Trophoblast cell (in vitro differentiated cells and primary cell): ENCODE measurements at places on chromosomes 3 and 15.
A peak's percentile ranks its signal among the peaks of the same experiment; 100 is the strongest.

DNA sequence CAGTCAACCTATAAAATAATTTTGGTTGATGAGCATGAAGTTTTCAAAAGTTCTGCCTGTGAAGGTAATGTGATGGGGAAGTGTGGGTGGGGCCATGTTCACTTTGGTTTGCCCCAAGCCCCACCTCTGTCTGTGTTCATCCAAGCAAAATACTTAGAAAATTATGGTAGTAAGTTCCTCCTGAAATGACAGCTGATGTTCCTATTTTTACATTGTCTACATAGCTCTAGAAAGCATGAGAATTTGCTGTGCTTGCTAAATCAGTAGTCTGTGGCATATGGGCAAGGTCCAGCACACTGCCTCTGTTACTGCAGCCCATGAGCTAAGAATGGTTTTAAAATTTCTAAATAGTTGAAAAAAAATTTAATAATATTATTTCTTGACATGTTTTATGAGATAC, 21.9 kb upstream of the CP start:
- no peak for DNase-seq
- H3K36me3 ChIP-seq, result no peaks in the 10 kb centered on the region
- H3K4me3 ChIP-seq, result no peak overlapping the region
- H3K27ac ChIP-seq, result no peak overlapping the region

- H3K36me3 ChIP-seq, result no peaks in the 10 kb centered on the region
- H3K27me3 ChIP-seq, result peaks cover 2% of the 10 kb centered on the region
- H3K4me3 ChIP-seq, result no peak overlapping the region
- H3K4me1 ChIP-seq, result no peaks in the 10 kb centered on the region
These were observed 188.7 kb downstream of the UBE3A start for GRCh38 chr15:25250011-25250596.

GRCh38 chr15:25787381-25787780, 75.7 kb downstream of the ATP10A start:
- DNase-seq, result no peak
- no peaks in the 10 kb centered on the region for H3K4me1 ChIP-seq
- H3K36me3 ChIP-seq, result no peaks in the 10 kb centered on the region
- H3K27me3 ChIP-seq, result no peaks in the 10 kb centered on the region
- no peak overlapping the region for H3K27ac ChIP-seq

- H3K4me1 ChIP-seq, result no peaks in the 10 kb centered on the region
- no peak overlapping the region for H3K27ac ChIP-seq
- H3K27me3 ChIP-seq, result no peaks in the 10 kb centered on the region
These were observed 310.7 kb upstream of the DPPA4 start for GRCh38 chr3:109648027-109648426.

DNA sequence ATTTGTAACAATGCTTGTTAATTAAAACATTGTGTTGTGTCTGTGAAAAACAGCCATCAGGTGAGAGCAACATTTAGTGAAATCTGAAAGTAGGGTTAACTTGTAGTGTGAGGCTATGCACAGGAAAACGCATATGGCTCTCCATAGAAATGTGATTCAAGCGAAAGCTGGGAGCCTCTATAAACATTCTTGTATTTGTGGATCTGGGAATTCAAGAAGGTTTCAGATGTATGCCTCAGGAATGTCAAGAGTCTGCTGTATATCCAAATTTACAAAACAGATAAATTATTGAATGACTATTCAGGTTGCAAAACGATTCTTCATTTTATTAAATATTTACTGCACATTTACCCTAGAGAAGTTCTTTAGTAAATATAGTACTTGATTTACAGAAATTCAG, 166.0 kb downstream of the THSD4 start:
- peaks cover 2% of the 10 kb centered on the region for H3K27me3 ChIP-seq
- no peak overlapping the region for H3K4me3 ChIP-seq
- no peak overlapping the region for H3K27ac ChIP-seq
- DNase-seq, result no peak

DNA sequence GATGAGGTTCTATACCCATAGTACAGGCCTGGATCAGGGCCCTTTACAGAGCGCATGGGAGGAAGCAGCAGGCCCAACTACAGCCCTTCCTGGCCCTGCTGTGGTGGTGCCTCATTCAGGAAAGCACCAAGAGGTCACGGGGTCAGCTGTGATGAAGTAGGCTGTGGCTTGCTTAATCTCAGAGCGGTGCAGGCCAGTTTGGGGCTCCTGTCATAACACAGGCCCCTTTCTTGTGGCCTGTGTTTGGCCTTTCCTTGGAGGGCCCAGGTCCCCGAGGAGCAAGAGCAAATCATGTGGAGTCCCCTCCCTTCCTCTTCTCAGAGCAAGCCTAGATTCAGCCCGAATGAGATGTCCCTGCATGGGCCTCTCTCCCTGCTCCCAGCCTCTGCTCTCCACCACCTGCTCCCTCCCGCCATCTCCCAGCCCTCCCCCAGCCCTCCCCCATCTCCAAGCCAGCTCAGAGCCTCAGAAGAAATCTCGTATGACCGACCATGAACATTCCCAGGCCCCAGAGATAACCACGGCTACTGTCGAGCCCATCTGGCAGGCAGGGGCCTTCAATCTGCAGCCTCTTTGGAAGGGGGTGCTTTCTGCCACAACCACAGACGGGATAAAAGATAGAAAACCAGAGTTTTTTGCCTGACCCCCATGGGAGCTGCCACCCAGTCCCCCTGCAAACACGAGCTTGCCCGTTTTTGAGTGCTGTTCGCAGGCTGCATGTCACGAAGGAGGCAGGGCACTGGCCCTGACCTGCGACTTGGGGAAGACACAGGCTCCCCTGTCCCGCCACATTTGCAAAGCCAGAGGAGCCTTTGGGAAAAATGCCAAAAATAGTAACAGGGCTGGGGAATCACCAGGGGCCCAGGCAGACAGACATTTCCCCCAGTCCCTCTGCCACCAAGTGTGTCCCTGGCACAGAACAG, 32.3 kb upstream of the DUSP7 start:
- no peak overlapping the region for H3K4me3 ChIP-seq
- no peak overlapping the region for H3K27ac ChIP-seq
- peaks cover 38% of the 10 kb centered on the region for H3K4me1 ChIP-seq
- no peak for DNase-seq
- H3K36me3 ChIP-seq, result peaks cover 1% of the 10 kb centered on the region
- H3K27me3 ChIP-seq, result no peaks in the 10 kb centered on the region

GRCh38 chr15:41445399-41445798, 28.5 kb downstream of the RTF1 start:
- peaks cover 11% of the 10 kb centered on the region for H3K36me3 ChIP-seq
- no peaks in the 10 kb centered on the region for H3K4me1 ChIP-seq
- DNase-seq, result no peak
- H3K27me3 ChIP-seq, result no peaks in the 10 kb centered on the region
- H3K27ac ChIP-seq, result no peak overlapping the region

DNA sequence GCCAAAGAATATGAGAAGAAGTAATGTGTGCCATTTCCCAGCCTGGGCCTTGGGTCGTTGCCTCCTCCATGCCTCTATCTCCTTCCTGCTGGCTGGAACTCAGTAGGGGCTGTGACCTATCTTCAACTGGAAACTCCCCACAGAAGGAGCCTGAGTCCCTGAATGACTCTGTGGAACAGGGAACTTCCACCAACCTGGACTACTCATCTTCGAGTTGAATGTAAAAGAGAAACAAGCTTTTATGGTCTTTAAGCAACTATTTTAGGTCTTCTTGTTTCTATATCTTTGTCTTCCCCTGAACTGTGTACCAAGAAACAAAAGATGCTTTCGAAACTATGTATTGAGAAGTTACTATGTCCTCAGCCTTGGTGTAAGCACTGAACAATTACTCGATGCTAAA, 355.3 kb upstream of the NR2F2 start:
- no peaks in the 10 kb centered on the region for H3K4me1 ChIP-seq
- H3K27me3 ChIP-seq, result no peaks in the 10 kb centered on the region
- DNase-seq, result no peak

DNA sequence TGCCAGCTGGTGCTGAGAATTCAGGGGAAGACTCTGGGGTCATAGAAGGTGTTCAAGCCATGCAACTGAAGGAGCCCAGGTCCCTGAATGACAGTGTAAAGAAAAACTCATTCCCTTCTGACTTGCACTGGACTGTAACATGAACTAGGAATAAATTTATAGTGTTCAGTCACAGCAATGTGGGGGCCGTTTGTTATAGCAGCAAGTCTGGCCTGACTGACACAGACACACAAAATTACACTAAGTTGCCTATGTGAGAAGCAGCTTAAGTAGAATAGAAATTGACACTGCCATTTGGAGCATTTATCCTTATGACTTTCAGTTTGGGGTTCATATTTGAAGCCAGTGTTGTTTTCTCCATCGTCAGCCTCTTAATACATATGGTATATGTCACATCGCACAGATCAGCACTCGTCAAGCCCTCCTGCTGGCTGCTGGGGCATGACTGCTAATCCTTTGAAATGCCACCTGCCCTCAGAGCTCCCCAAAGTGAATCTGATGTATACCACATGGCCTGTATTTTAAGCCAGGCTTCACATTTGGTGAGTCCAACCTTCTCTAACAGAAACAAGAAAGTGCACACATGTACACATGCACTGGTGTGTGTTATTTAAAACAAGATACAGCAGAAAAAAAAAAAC, 17.1 kb upstream of the HEG1 start:
- H3K36me3 ChIP-seq, result no peaks in the 10 kb centered on the region
- no peak overlapping the region for H3K27ac ChIP-seq
- DNase-seq, result no peak
- H3K27me3 ChIP-seq, result no peaks in the 10 kb centered on the region

GRCh38 chr3:160195106-160195505, 30.1 kb upstream of the C3orf80 start:
- H3K27me3 ChIP-seq, result no peaks in the 10 kb centered on the region
- H3K4me1 ChIP-seq, result no peaks in the 10 kb centered on the region
- no peak overlapping the region for H3K27ac ChIP-seq
- DNase-seq, result no peak
- H3K36me3 ChIP-seq, result no peaks in the 10 kb centered on the region

GRCh38 chr15:91867581-91868026, 14.1 kb downstream of the SLCO3A1 start:
- H3K4me1 ChIP-seq, result peaks cover 7% of the 10 kb centered on the region
- no peak overlapping the region for H3K27ac ChIP-seq
- peak; percentile 97 for DNase-seq
